ENCODE measurements at places on chromosomes 2 and 18.

DNA sequence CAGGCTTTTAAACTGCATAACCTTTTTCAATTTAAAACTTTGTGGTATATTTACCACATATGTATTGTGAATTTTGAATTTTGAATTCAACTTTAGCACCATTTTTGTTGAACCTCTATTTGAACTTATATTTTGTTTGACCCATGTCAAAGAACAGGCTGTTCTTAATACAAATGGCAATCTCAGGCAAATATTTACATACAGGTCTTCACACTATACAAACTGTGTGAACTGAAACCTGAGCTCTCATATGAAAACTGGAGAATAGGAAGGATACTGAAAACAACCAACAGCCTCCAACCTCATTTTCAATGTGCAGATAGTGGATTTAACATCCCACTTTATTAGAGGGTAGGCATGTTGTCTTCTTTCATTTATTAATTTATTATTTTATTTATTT lies 491.8 kb downstream of the KCNJ3 start:
- DNase-seq = no peak

GRCh38 chr2:158994920-158995676 lies 26.7 kb downstream of the TANC1 start:
- no peak for DNase-seq

- no peak for DNase-seq
Observed at GRCh38 chr2:201955231-201955630, 78.4 kb upstream of the FZD7 start.

GRCh38 chr2:36952748-36953197 lies 13.6 kb downstream of the STRN start:
- no peak for DNase-seq

DNA sequence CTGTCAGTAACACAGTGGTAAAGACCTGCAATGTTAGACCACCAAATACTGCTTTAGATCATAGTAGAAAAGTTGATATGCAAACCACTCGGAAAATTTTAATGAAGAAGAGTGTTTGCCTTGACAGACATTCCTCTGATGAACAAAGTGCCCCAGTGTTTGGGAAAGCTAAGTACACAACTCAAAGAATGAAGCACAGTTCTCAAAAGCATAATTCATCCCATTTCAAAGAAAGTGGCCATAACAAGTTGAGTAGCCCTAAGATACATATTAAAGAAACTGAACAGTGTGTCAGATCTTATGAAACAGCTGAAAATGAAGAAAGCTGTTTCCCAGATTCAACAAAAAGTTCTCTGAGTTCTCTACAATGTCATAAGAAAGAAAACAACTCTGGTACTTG lies 27.5 kb downstream of the GEN1 start:
- no peak for DNase-seq

DNA sequence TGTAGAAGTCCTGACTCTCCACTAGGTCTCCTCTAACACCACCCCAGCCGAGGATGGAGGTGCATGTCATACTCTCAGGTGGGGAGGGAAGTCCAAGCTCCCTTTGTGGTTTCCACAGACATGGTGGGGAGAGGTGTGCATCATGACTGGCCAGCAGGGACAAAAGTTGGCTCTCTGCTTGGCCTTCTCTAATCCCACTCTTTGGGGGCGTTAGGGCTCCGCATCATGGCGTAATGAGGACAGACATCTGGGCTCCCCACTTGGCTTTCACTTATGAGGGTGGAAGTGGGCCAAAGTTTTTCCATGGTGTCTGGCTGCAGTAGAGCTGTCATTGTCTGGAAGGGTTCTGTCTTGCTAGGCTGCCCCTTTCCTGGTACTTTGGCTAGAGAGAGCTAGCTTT lies 80.7 kb upstream of the DAPL1 start:
- DNase-seq = no peak

DNA sequence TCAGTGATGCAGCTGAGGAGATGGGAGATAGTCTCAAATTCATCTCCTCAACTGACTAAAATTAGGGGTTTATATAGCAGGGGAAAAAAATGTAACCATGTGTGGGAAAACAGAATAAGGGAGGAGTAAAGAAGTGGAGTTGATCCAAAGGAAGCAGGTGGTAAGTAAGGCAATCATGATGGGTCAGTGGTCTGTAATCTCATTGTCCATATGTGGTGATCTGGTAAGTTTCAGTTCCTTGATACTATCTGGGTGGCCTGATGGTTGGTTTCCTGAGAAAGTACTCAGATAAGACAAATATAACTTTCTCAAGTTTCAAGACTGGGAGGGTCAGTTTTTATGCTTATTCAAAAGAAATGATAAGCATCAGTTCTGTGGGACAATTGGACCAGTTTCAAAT lies 312.3 kb upstream of the KCNJ3 start:
- DNase-seq = no peak

GRCh38 chr2:43169987-43170386 lies 56.4 kb downstream of the ZFP36L2 start:
- peak; percentile 68 for DNase-seq

GRCh38 chr2:237180987-237181386 lies 95.3 kb downstream of the COPS8 start:
- DNase-seq = no peak

GRCh38 chr18:54626779-54627178 lies 35.7 kb downstream of the DYNAP start:
- no peak for DNase-seq

DNA sequence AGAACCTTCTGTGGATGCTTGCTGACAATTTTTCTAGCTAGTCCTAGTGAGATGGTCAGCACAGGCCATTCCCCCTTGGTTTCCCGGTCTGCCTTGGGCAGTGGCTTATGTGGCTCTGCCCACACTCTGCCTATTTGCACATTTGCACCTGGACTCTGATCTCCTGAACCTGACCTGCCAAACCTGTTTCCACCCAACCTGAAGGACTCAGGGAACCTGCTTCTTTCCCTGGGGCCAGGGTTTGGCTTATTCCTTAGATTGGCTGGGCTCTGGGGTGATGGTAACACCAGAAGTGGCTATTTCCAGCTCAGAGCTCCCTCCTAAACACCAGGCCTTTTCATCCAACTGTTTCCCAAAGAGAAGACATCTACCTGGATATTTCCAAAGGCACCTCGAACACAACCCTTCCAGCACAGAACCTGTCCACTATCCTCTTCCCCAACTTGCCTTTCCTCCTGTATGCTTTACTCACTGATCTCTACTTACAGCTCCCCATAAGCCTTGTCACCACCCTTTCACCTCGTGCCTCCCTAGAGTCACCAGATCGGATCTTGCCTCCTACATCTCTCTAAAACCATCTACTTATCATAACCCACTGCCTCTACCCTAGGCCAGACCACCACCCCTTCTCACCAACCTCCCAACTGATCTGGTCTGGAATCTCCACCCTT lies 5.8 kb upstream of the MTA3 start:
- no peak for DNase-seq

Measured in activated CD4-positive, CD25-positive, alpha-beta regulatory T cell treated with anti-CD3 and anti-CD28 coated beads, Interleukin-2, amount 50 U/mL, for 72 hours (primary cell).